Fibroblast of skin of right biceps (primary cell): ENCODE measurements at places on chromosomes 4 and X.

DNA sequence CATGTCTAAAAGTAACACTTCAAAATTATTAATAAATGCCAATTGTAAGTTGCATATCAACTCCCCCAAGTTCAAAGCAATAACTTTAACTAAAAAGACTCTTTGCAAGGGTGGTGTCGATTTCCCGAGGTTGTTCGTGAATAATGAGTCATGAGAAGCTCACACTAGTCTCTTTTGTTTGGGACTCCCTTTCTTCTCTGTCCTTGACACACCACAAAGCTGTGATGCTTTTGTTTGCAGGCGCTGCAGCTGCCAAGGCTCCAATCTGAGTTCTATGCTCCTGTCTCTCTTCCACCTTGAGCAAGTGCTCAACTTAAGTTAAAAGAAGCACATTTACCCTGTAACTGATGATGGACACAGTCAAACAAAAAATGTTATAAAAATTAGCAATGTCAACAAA, 65.9 kb downstream of the FAT1 start:
- peak; percentile 28 for DNase-seq

DNA sequence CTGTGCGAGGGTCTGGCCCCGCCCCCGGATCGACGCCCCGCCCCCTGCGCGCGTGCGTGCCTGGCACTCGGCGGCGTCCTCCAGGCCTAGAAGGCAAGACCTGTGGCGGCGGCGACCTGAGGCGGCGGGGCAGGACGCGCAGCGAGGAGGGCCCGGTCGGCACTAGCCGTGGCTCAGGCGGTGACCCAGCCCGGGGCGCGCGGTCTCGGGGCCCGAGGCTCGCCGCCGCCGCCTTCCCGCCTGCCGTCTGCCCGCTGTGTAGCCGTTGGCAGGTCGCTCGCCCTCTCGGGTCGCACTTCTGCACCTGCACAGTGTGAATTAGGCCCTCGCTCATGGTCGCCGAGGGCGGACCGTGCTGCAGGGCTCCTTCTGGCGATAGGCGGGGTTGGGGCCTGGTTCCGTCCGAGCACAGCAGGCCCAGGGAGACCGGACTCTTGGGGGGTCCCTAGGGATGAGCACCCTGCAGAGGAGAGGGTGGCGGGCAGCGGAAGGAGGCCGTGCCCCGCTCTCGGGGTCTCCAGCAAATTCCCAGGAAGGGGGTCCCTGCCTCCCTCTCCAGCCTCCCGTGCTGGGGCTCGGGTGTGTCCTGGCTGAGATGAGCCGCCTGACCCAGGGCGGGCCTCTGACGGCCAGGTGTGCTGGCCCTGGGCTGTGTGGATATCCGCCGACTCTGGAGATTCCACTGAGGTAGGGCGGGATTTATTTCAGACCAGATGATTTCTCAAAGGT, 557 bp upstream of the FAM53A start:
- no peak for DNase-seq

GRCh38 chr4:26056406-26056805, 142.4 kb downstream of the SMIM20 start:
- no peak for DNase-seq

DNA sequence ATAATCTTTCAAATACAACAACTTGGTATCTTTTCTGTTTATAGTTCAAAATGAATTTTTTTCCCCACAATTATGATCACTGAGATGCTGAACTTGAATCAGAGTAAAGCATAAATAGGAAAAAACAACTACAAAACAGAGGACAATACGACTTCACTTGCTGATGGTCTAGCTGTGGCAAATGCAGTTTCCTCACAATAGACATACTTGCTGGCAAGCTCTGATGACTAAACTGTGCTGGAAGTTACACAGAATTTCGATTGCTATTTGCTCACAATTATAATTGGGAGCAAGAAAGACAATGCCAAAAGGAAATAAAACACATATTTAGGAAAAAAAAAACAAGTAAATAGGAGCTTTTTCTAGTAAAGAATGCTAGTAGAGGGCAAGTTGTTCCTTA, 14.7 kb downstream of the VEGFC start:
- DNase-seq, result peak; percentile 75

DNA sequence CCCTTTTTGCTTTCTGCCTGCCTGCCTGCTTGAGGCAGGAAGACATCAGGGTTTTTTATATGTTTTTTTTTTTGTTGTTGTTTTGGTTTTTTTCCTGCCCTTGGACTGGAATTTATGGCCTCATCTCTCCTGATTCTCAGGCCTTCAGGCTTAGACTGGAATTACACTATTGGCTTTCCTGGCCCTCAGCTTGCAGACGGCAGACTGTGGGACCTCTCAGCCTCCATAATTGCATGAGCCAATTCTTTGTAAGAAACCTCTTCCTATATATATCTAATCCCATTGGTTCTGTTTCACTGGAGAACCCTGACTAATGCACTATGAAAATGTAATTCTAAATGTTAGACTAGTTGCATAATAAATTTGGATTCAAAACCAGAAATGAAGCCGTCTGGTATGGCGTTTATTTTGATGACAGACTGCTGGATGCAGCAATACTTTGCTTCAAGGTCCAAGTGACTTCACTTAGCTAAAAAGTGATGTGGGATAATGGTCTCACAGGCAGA, 59.0 kb downstream of the SEL1L3 start:
- DNase-seq, result peak; percentile 19

DNA sequence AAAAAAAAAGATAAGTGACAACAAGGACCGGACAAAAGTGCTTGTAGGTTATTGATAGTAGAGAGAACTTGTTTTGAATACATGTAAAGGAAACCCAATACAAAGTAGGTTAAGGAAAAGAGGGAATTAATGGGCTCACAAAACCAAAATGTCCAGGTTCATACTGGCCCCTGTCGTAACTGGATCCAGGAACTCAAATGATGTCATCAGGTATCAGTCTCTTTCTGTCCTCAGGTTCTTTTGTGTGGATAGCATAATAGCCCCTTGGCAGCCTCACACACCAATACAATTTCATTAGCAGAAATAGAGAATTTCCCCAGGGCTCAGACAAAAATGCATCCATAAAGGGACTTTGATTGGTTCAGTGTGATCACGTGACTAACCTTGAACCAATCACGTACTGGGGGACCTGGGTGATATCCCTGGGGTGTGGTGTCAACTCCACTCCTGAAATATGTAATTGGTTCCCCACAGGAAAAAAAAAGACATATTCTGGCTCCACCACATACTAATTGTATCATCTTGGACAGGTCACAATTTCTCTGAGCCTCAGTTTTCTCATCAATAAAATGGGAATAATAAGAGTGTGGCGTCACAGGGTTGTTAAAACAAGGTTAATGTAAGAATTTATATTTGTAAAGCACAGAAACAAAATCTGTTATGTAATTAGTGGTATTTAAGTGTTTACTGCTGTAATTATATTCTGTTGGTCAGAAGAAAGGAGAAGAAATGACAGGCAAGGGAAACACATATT, 174.8 kb downstream of the PDGFRA start:
- DNase-seq, result no peak

DNA sequence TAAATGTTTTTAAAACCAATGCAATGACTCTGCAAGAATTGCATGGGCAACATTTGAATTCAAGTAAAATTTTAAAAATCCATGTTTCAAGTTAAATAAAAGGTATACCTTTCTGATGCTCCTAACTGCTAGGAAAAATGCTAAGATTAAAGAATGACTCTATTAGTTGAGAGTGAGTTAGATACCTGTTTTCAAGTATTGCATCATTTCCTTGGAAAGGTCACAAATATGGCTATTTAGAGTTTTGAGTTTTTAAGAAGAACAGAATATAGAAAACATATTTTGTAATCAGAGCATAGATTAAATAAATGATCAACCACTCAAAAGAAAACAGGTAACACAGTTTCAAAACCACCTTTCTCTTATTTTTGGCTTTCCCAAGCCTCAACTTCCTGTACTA, 18.3 kb upstream of the NPY2R start:
- DNase-seq, result no peak

DNA sequence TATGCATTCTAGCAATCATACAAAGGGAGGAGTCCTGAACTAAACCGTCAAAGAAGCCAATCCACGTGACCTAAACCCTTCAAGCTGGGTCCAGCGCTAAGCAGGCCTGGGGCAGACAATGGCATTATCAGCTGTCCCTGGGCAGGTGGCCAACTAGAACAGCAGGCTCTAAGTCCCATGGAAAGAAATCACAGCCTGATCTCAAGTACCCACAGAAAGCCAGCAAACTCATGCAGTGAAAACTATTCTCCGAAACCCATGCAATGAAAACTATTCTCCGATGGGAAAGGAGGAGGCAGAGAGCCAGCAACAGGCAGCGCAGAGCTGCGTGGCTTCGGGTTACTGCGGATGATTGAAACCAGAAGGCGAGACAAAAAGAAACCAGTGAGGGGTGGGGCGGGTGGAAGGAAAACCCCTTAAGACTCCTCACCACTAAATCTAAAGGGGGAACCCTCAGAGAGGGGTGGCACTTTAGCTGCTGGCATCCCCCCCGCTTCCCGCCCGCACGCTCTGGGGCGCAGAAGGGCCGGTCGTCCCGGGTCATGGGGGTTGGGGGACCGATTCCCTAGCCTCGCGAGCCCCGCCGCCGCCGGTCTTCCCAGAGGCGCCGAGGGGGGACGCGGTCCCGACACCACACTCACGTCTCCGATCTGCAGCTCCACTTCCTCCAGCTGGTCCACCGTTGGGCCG, 567 bp downstream of the C4orf46 start:
- DNase-seq, result peak; percentile 77

GRCh38 chr4:7507381-7507780, 72.7 kb upstream of the PSAPL1 start:
- DNase-seq, result peak; percentile 55

DNA sequence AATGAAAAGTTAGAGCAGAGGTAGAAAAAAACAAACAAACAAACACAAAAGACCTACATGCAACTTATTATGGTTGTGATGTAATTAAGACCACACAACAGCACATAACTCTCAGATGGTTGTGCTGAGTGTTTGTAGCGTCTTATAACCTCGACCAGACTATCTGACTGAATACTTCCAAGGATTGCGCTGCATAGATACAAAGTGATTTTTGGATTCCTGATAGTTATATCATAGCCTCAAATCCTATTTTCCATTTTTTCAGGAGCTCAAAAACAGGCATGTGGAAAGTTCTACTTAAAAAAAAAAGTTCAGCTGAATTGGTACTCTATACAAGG, 236.1 kb downstream of the SPRY1 start:
- DNase-seq, result peak; percentile 71

DNA sequence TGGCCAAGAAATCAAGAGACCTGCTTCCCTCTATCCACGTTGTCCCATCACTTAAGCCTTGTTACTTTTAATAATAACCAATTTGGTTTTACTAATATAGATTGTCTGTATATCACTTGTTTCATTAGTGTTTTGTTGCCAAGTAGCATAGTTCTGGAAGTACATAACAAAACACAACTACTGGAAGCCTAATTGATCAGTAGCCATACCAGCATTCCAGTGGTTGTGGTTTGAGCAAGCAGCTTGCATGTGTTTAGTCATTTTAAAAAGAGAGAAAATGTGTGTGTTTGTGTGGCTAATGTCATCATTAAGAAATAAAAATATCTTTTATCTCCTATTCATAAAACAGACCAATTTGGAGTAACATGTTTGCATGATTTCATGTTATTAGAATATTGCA, 70.8 kb downstream of the PTPN13 start:
- peak; percentile 83 for DNase-seq

GRCh38 chrX:101595739-101596419, 21.9 kb downstream of the ARMCX6 start:
- peak; percentile 76 for DNase-seq

GRCh38 chrX:109352066-109352588, 129.8 kb downstream of the GUCY2F start:
- no peak for DNase-seq

GRCh38 chrX:13109817-13110216, 65.4 kb upstream of the FAM9C start:
- peak; percentile 40 for DNase-seq

GRCh38 chr4:184331268-184331995, 113.8 kb upstream of the ENPP6 start:
- DNase-seq, result no peak

GRCh38 chrX:119155416-119156035, 27.9 kb upstream of the KIAA1210 start:
- peak; percentile 92 for DNase-seq

DNA sequence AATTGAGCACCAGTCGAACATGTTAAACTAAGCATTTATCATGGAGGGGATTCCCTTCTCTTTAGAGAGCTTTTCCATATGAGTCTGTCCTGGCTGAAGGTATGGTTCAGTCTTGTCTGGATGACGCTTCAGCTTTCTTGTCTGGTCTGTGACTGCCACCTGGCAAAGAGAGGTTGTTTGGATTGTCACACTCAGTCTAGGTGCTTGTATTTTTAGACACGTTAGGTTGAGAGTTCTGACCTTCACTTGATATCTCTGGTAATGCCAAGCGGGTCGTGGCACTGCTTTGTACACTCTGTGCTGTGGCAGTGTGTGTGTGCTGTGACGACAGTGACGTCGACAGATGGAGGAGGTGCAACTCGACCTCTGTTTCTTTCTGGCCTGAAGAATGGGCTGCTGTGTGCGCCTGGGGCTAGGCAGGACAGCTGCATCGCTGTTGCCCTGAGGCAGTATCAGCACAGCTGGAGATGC, 12.6 kb downstream of the NOCT start:
- DNase-seq, result no peak

DNA sequence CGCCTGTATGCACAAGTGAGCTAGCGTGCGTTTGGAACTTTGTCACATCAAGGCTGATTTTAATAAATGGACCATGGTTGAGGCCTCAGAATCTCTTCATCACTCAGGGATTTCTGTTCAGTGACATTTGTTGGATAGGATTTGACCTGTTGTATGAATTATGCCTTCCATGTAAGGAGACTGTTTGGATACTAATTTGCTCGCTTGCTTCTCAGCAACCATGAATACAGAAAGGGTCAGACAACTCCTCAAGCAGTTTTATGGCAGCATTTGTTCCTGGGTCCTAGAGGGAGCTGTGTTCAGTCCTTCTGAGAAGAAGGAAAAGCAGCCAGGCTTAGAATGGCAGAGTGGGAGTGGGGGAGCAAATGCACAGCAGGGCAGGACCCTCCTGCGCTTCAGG, 269.7 kb upstream of the LCORL start:
- no peak for DNase-seq

- no peak for DNase-seq
Observed at GRCh38 chr4:136357556-136357955, 1174.7 kb downstream of the PCDH18 start.

- no peak for DNase-seq
Observed at GRCh38 chr4:144357975-144358374, 217.5 kb upstream of the GYPA start.

GRCh38 chr4:182808673-182809416, 108.3 kb downstream of the DCTD start:
- no peak for DNase-seq

GRCh38 chr4:127304356-127304755, 328.4 kb upstream of the INTU start:
- peak; percentile 34 for DNase-seq
